ENCODE measurements at places on chromosomes 4 and X. TPM values are rescaled to one million over a fixed set of nuclear protein-coding genes. Genes with fewer than 3 reads are reported as not detected.

GRCh38 chr4:122764821-122765215 is 32.3 kb downstream of the BBS12 start:
- no peak for DNase-seq
- no peak overlapping the region for H3K27ac ChIP-seq
- H3K27me3 ChIP-seq: no peaks in the 10 kb centered on the region
- no peaks in the 10 kb centered on the region for H3K36me3 ChIP-seq

DNA sequence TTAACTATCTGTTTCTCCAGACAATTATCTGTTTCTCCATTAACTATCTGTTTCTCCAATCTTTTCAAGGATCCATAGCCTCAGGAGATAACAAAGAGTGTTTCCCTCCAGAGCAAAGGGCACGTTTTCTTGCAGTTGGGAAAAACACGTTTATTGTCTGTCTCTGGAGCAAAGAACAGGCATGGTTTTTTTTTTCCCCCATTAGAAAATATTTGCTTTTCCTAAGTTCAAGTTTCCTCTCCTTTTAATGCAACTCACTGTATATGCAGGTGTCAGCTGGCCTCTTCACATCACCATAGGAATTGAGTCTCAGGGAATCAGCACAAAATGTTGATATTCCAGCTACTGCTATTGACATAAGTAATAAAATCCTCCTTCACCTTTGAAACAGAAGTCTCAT is 984.4 kb downstream of the RAB28 start:
- no peak overlapping the region for H3K27ac ChIP-seq
- no peak for DNase-seq
- H3K4me3 ChIP-seq: no peak overlapping the region
- no peaks in the 10 kb centered on the region for H3K4me1 ChIP-seq

DNA sequence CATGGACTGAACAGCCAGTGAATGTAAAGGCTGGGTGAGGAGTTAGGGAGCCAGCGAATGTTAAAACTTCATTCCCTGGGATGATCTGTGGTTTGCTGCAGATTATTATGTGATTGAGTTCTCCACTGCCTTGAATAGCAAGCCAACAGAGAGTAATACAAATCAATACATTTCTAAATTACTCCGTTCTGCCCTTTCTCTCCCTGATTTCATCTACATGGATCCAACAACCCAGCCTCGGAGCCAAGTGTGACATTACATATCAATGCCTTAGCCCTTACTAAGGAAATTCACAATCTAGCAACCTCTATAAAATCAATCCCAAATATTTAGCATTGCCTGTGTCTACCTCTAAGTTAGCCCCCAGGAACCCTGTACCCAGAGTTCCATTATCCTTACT is 11.0 kb downstream of the HSD17B13 start:
- H3K27ac ChIP-seq: no peak overlapping the region
- no peaks in the 10 kb centered on the region for H3K27me3 ChIP-seq
- no peak overlapping the region for H3K4me3 ChIP-seq
- no peak for DNase-seq

Gene P2RY4
- total RNA-seq: not detected

- no peak for DNase-seq
- H3K4me3 ChIP-seq: no peak overlapping the region
- H3K27ac ChIP-seq: no peak overlapping the region
- H3K4me1 ChIP-seq: no peaks in the 10 kb centered on the region
- H3K27me3 ChIP-seq: no peaks in the 10 kb centered on the region
These were observed 465.5 kb upstream of the CTSO start for GRCh38 chr4:156419080-156419685.

DNA sequence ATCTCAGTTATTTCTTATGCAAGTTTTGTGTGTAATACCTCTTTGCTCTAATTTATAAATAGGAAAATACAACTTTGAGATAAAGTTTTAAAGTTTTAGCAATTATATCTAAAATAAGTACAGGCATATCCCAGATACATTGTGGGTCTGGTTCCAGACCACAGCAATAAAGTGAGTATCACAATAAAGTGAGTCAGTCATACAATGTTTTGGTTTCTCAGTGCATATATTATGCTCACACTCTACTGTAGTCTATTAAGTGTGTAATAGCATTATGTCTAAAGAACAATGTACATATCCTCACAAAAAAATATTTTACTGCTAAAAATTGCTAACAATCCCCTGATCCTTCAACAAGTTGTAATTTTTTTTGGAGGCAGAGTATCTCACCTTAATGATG is 49.2 kb downstream of the ANAPC10 start:
- no peaks in the 10 kb centered on the region for H3K4me1 ChIP-seq
- no peaks in the 10 kb centered on the region for H3K36me3 ChIP-seq
- no peaks in the 10 kb centered on the region for H3K27me3 ChIP-seq
- no peak for DNase-seq

Gene GAB3
- 6.2 TPM for total RNA-seq

Gene OPHN1
- not detected for total RNA-seq

GRCh38 chrX:43962636-43963035 is 10.6 kb downstream of the NDP start:
- no peaks in the 10 kb centered on the region for H3K27me3 ChIP-seq
- no peak for DNase-seq
- H3K4me3 ChIP-seq: no peak overlapping the region
- no peaks in the 10 kb centered on the region for H3K36me3 ChIP-seq

Gene HS3ST1
- 0.35 TPM for total RNA-seq

Gene MCF2
- total RNA-seq: 0.53 TPM
